ENCODE measurements at places on chromosomes 1 and 21. TPM values are rescaled to one million over a fixed set of nuclear protein-coding genes. Genes with fewer than 3 reads are reported as not detected.

The SPRR4 gene
- not detected for total RNA-seq

The AMIGO1 gene
- 0.60 TPM for total RNA-seq

The KRTAP19-1 gene
- not detected for total RNA-seq

The FMO3 gene
- total RNA-seq = 1.7 TPM

The TAS1R1 gene
- total RNA-seq = not detected

The RBM11 gene
- total RNA-seq = not detected

The PLPPR4 gene
- 0.37 TPM for total RNA-seq

The OR6N1 gene
- not detected for total RNA-seq

DNA sequence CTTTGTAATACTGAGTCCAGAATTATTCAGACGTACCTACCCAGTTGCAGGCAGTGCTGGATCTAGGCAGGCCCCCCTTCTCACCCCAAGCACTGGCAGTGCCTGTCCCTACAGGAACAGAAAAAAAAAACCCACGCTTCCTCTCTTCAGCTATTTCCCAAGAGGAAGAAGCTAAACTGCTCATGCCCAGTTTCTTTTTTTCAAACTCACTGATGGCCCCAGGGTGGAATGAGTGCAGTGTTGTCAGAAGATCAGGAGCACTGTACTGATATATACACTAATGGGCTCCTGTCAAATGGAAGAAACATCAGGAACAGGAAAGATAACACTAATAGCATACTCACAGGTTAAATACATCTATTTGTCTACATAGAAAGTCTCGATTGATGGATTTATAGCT is 28.2 kb upstream of the DOCK7 start:
- H3K4me1 ChIP-seq = no peaks in the 10 kb centered on the region
- no peaks in the 10 kb centered on the region for H3K27me3 ChIP-seq
- no peak overlapping the region for H3K27ac ChIP-seq
- H3K4me3 ChIP-seq = no peak overlapping the region

GRCh38 chr1:156748670-156749418 is 2.6 kb downstream of the HDGF start:
- peaks cover 49% of the 10 kb centered on the region for H3K4me1 ChIP-seq
- peak overlapping the region; percentile 96 for H3K27ac ChIP-seq
- peak; percentile 79 for DNase-seq
- H3K27me3 ChIP-seq = no peaks in the 10 kb centered on the region
- no peaks in the 10 kb centered on the region for H3K36me3 ChIP-seq

DNA sequence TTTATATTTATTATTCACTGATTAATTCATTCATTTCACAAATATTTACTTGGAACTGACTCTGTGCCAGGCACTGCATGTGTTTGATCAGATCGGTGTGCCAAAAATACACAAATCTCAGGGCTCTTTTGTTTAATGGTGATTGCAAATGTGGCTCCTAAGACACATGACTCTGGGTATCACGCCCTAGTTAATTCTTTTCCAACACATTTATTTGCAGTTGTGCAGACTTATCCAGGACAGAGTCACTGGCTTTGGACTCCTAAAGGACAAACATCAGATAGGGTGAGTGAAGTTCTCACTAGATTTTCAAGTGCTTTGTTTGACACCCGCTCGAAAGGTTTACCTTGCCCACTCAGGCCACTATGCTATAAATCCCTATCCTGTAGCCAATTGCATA is 335.5 kb downstream of the BARHL2 start:
- no peak overlapping the region for H3K27ac ChIP-seq
- no peaks in the 10 kb centered on the region for H3K27me3 ChIP-seq
- H3K36me3 ChIP-seq = no peaks in the 10 kb centered on the region

DNA sequence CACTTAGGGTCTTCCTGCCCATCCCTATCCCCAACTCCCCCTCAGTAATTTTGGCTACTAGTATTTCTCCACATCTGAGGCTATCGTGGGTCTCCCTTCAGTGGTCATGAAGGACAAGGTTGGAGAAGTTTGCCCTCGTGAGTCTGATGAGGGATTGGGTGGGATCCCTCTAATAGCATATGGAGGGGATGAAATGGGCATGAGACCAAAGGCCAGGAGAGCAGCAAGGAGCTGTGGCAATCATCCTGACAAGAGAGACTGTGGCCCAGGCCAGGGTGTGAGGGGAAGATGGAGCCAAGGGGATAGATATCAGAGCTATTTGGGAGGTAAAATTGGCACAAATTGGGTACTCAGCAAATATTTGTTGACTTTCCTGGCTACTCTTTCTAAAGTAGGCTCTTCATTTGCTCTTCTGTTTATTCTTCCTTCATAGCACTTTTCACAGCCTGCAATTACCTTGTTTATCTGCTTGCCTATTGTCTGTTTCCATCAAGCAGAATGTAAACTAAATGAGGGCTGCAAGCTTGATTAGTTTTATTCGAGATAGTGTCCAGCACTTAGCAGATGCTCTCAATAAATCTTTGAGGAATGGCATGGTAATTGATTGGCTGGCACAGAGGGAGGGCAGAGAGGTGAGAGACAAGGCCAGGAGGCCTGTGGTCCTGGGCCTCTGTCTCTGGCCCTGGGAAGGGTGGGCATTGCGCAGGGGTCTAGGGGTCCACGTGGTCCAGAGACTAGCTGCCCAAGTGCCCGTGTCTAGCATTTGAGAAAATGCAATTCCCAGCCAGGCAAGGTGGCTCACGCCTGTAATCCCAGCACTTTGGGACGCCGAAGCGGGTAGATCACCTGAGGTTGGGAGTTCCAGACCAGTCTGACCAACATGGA is 1.5 kb upstream of the PLK3 start:
- H3K4me1 ChIP-seq = peaks cover 16% of the 10 kb centered on the region
- peak overlapping the region; percentile 94 for H3K27ac ChIP-seq
- H3K4me3 ChIP-seq = no peak overlapping the region
- no peaks in the 10 kb centered on the region for H3K36me3 ChIP-seq

DNA sequence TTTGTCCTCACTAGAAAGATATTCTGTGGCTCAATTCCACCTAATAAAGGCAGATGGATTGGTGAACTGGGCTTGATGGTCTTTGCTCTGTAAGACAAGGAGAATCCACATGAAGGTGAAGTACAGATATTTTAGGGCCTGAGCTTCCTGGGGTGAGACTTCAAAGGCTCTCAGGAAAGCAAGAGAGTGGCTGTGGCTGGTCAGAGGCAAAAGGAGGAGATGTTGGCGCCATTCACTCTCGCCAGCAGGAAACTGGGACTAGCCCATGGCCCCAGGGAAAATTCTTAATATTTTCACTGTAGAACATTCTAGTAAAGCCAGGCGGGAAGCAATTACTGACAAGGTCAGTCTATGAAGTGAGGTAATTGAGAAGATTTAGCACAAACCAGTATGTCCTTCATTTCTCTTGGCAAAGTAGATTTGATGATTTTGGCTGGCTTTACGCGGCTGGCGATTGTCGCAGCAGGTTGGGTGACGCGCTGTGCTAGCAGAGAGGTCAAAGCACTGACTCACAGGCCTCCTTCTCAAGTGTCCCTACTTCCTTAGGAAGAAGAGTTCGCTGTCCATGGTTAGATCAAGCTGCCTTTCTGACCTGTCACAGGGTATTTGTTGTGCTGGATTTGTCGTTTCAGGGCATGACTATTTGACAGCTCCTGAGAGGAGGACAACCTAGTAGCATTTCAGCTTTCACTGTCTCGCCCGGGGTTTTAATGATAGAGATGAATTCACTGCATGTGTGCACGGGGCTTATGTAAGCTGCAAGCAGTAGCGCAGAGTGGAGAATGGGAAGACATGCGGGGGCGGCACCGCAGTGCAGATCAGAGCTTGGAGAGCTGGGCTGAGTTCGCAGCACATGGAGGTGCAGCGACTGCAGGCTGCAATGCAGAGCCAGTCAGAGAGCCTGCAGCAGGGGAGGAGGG is 32.7 kb downstream of the XCL1 start:
- no peak for DNase-seq
- no peaks in the 10 kb centered on the region for H3K27me3 ChIP-seq
- H3K27ac ChIP-seq = no peak overlapping the region
- no peaks in the 10 kb centered on the region for H3K36me3 ChIP-seq
- no peak overlapping the region for H3K4me3 ChIP-seq
- no peaks in the 10 kb centered on the region for H3K4me1 ChIP-seq

DNA sequence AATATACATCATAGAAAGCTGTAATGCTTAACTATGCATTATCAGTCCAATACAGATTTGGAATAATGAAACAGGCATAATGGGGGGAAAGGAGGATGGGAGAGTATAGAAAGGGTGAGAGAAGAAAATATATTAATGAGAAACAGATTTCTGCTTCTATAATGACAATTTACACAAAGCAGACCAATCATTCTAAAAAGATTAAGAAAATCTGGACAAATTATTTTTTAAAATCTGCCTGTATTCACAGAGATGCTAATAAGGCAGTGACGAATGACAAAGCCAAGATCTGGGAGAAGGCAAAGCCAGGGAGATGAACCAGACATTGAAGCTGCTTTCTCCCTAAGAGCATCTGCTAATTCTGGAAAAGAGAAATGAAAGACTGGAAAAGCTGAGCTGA is 50.0 kb downstream of the SPATA6 start:
- no peak for DNase-seq
- H3K4me3 ChIP-seq = no peak overlapping the region
- no peaks in the 10 kb centered on the region for H3K27me3 ChIP-seq
- no peak overlapping the region for H3K27ac ChIP-seq
- no peaks in the 10 kb centered on the region for H3K4me1 ChIP-seq
- H3K36me3 ChIP-seq = no peaks in the 10 kb centered on the region

DNA sequence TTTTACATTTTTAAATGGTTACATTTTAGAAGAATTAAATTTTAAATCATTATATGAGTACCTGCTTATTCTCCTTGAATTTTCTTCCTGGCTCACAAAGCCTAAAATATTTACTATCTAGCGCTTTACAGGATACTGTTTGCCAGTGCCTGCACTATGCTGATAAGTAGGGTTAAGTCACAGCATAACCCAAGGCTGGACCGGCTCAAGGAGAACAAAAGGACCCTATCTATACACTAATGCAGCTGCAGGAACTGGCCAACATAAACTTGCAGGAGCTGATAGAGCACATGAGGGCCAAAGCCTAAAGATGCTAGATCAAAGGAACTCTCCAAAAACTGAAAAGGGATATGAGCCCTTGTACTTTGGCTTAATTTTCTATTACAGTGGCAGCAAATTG is 1086.9 kb upstream of the TMPRSS15 start:
- H3K36me3 ChIP-seq = no peaks in the 10 kb centered on the region
- H3K27me3 ChIP-seq = no peaks in the 10 kb centered on the region
- DNase-seq = no peak
- H3K4me3 ChIP-seq = no peak overlapping the region
- no peak overlapping the region for H3K27ac ChIP-seq

DNA sequence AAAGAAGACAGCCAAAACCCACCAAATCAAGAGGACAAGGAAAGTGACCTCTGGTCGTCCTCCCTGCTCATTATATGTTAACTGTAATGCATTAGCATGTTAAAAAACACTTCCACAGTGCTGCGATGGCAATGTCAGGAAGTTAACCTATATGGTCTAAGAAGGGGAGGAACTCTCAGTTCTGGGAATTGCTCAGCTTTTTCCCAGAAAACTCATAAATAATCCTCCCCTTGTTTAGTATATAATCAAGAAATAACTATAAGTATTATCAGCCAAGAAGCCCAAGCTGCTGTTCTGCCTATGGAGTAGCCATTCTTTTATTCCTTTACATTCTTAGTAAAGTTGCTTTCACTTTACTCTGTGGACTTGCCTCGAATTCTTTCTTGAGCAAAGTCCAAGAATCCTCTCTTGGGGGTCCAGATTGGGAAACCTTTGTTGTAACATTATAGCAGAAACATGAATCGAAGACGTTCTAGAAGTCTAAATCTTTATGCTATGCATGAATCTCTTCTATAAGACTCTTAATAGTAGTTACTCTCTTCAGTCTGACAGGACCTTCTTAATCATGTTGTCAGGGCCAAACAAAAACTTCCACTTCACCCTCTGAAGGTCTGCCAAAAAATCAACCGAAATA is 110.0 kb upstream of the VANGL1 start:
- H3K4me1 ChIP-seq = no peaks in the 10 kb centered on the region
- no peak overlapping the region for H3K27ac ChIP-seq
- no peak overlapping the region for H3K4me3 ChIP-seq
- no peaks in the 10 kb centered on the region for H3K36me3 ChIP-seq
- H3K27me3 ChIP-seq = no peaks in the 10 kb centered on the region

- no peaks in the 10 kb centered on the region for H3K27me3 ChIP-seq
- no peak overlapping the region for H3K4me3 ChIP-seq
- peaks cover 59% of the 10 kb centered on the region for H3K4me1 ChIP-seq
- DNase-seq = peak; percentile 92
- H3K36me3 ChIP-seq = no peaks in the 10 kb centered on the region
Observed at GRCh38 chr1:12148160-12148957, 18.4 kb upstream of the TNFRSF1B start.

GRCh38 chr1:228174482-228175315 is 9.1 kb downstream of the IBA57 start:
- no peaks in the 10 kb centered on the region for H3K4me1 ChIP-seq
- H3K27me3 ChIP-seq = no peaks in the 10 kb centered on the region
- H3K36me3 ChIP-seq = no peaks in the 10 kb centered on the region

- H3K27ac ChIP-seq = no peak overlapping the region
- H3K4me1 ChIP-seq = peaks cover 4% of the 10 kb centered on the region
- no peaks in the 10 kb centered on the region for H3K36me3 ChIP-seq
- no peaks in the 10 kb centered on the region for H3K27me3 ChIP-seq
- H3K4me3 ChIP-seq = no peak overlapping the region
Observed at GRCh38 chr1:154346276-154346917, 21.1 kb downstream of the ATP8B2 start.

DNA sequence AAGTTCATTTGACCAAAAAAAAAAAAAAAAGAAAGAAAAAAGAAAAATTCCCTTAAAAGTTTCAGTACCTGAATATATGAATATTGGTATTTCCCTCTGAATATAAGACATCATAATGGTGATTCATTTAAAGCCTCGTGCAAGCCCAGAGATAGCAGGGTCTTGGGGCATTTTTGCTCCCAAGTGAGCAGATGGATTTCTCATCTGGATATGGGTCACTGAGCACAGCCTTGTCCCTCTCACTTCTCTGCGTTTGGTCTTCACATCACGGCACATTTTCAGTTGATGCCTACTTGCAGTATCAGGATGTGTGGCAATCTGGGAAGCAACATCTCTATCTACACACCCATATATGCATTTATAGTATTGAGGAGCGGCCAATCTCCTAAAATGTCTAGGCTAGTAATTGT is 12.7 kb downstream of the CD58 start:
- no peaks in the 10 kb centered on the region for H3K27me3 ChIP-seq
- H3K27ac ChIP-seq = no peak overlapping the region
- H3K4me3 ChIP-seq = no peak overlapping the region
- no peak for DNase-seq
